ENCODE measurements at places on chromosomes 6 and 20.

DNA sequence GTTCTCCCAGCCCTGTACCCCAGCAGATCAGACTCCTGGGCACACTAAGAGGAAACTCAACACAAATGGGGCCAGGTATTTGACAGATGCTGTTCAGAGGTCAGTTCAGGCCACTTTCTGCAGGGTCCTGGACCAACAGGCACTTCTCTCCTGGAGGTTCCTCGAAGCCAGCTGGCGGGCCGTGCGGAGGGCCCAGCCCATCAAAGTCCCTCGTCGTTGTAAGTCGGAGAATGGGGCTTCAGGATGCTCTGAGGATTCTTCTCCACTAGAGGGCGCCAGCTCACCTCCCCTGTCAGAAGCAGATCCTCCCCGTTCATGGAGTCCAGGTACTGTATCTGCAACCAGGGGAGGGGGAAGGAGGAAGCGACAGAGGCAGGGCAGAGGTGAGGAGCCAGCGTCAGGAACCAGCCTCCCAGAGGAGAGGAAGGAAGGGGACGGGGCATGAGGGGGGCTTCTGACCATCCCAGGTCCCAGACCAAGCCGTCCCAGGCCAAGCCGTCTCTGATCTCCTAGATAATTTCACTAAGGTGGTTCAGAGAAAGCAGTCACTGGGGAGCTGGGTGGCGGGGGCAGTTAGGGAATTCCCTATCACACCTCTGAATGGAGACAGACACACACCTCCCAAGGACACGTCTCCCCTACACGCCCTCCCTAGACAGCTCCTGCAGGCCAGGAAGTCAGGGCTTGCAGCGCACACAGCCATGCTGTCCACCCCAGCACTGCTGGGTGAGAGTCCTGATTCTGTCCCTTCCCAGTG lies 11.7 kb upstream of the FAM83C start:
- DNase-seq, result peak; percentile 86

GRCh38 chr6:106216527-106216926 lies 109.0 kb downstream of the ATG5 start:
- no peak for DNase-seq

DNA sequence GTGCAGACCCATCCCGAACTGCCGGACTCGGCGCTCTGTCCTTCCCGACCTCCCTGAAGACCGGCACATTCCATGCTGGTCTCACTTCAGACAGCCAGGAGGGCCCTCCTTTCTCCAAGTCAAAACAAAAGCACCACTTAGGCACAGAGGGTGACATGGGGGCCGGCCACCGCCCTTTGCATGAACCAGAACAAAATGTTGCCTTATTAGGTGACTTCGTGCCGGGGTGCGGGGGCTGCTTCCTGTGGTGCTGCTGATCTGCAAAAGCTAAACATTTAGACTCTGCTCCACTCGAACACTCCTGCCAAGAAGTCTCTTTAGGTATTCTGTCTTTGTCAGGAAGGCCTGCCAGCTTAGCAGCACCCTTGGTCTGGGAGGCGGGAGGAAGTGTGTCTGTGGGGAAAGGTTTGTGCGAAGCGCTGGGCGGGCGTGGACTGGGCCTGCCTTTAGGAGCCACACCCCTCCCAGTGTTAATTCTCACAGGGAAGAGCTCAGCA lies 133.8 kb downstream of the SMOC2 start:
- DNase-seq, result no peak

DNA sequence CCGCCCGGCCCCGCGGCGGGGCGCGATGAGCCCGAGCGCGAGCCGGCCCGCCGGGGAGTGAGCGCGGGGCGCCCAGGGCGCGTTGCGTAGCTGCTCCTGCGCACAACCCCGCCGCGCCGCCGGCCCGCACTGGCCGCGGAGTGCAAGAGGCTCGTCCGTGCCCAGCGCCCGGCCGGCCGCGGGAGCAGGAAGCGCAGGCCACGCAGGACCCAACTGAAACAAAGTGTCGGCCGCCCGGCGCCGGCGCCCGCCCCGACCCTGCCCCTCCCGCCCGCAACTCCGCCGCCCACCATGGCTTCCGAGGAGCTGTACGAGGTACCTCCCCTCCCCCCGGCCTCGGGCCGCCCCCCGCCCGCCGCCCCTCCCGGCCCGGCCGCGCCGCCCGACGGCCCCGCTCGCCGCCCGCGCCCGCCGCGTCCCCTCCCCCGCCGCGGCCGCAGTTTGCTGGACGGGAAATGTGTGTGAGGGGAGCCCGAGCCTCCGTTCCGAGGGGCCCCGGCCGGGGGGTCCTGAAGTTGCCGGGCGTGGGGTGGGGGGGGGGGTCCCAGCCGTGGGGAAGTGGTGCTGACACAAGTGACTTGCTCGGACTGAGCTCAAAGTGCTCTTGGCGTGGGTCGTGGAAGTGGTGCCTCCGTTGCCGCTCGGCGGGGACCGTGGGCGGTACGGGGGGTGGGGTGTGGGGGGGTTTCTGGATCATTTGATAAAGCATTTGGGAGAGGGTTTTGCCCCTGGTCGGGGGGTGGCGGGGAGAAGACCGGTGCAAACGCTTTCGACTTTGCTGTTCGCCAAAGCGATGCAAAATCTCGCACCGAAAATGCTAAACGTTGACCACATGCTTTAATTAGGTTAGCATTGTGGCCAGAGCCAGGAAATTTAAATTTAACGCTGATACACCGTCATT lies 539 bp downstream of the CDYL start:
- no peak for DNase-seq

DNA sequence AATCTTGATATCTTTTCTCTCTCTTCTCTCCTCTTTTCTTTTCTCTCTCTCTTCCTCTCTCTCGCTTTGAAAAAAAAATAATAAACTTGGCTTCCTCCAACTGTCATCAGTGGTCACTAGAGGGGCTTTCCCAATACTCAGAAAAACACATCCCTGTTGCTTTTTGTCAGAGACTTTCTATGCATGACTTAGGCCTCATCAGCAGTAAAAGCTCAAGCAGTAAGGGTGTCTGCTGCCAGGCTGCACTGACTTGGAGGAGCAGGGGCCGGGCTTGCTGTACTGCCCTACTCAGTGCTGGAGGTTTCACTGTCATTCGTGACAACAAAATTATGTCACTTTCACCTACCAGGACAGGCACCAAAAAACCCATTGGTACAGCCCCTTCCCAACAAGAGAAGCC lies 272.0 kb downstream of the ADGB start:
- no peak for DNase-seq

- DNase-seq, result no peak
Observed at GRCh38 chr6:144928847-144929246, 643.7 kb downstream of the UTRN start.
